ENCODE measurements at places on chromosomes 7 and 10.

- DNase-seq, result no peak
Measured at GRCh38 chr7:47282790-47283496, 299.0 kb downstream of the TNS3 start.

DNA sequence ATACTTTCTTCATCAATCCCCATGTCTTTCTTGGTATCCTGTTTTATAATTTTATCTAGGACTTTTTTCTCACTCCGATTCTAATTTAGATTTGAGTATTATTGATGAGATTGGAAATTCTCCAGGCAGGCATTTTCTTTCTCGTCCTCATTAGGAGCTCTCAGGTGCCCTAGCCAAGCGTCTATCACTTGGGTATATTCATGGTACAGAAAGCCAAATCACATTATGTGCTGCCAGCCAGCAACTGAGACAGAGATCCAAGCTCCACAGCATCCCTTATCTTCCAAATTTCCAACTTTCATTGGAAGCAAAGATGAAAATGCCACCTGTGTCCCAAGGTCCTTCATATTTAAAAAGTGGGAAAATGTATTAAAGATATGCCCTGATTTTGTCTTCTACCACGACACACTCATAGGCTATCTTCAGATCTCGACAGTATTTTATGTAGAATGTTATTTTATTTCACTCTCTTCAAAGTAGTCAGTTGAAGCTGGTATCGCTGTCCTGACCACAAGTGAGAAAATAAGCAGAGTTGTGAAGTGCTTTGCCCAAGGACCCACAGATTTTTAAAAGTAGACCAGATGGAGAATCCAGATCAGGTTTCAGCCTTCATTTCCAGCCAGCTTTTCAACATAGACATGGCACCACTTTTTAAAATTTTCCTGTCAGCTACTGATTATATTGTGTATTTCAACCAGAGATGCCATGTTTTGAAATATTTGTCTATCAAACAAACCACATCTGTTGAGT lies 773.4 kb downstream of the CNTNAP2 start:
- no peak for DNase-seq

DNA sequence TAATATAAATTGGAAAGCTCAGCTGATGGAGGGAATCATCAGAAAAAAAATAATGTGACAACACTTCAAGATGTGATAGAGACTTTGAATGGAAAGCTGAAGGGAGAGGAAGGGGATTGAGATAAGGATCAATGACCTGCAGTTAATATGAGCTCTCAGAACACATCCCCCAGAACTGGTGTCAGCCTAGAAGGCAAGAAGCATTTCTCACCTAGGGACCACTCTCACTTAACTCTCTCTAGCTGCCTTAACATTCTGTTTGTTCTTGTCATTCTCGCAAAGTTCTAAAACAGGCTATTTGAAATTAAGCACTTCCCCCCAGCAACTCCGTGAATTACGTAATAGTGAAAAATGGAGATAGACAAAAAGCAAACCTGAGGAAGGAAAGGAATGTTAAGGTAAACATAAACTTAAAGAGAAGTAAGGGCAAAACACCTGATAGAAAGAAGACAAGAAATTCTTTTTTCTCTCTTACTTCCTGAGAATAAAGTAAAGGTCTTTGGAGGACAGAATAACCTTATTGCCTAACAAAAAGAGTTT lies 1.2 kb upstream of the MPP7 start:
- DNase-seq, result no peak

DNA sequence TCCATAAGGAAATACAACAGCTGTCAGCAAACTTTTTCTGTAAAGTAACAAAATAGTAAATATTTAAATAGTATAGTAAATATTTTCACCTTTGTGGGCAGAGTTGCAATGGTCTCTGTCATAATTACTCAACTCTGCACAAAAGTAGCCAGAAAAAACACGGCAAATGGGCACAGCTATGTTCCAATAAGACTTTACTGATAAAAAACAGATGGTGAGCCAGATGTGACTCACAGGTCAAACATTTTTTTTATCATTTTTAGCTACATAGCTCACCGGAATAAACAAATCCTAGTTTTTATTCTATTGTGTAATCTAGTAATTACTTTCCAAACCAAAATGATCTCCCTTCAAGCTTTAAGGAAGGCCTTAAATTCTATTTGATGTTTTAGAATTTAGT lies 55.3 kb downstream of the NCAPG2 start:
- no peak for DNase-seq

- no peak for DNase-seq
Measured at GRCh38 chr10:14815681-14816080, 22.2 kb downstream of the CDNF start.

DNA sequence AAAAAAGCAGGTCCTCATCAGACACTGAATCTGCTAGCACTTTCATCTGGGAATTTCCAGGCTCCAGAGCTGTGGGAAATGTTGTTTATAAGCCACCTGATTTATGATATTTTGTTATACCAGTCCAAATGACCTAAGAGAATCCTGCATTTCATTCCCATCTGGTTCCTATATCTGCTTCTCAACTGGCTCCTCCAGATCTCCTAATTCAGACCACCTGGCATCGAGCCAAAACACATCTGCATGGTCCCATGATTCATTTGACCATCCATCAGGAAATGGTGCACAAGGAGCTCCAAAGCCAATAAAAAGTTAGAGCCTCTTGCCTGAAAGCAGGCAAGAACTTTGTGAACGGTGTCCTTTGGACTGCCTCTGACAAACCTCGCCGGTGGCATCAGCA lies 108.9 kb downstream of the IPMK start:
- DNase-seq, result no peak

- no peak for DNase-seq
Measured at GRCh38 chr7:38476764-38477163, 154.4 kb downstream of the AMPH start.

GRCh38 chr10:125166658-125167057 lies 6.3 kb upstream of the CTBP2 start:
- DNase-seq, result no peak

DNA sequence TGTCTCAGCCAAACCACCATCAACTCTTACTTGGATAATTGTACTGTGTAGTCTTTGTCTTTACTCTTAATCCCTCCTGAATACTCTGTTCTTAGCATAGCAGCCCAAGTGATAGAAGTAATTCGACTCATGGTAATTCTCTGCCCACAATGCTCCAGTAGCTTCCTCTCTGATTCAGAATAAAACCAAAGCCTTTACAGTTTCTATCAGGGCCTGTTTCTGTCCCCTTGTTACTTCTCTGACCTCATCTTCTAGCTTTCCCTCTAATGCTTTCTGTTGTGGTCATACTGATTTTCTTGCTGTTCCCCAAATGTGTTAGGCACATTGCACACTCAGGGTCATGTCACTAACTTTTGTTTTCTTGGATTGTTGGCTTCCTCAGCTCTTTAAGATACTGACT lies 8.0 kb downstream of the ZNF518A start:
- DNase-seq, result no peak
